CD4-positive, alpha-beta T cell (primary cell): ENCODE measurements at places on chromosomes 13 and 19.

- DNase-seq: no peak
These were observed at the start of gene SERTM1 for GRCh38 chr13:36673838-36674326. TSS of gene SERTM1 (plus strand) at chr13:36674020. CDS start at chr13:36695079, 21,059 bp downstream.

DNA sequence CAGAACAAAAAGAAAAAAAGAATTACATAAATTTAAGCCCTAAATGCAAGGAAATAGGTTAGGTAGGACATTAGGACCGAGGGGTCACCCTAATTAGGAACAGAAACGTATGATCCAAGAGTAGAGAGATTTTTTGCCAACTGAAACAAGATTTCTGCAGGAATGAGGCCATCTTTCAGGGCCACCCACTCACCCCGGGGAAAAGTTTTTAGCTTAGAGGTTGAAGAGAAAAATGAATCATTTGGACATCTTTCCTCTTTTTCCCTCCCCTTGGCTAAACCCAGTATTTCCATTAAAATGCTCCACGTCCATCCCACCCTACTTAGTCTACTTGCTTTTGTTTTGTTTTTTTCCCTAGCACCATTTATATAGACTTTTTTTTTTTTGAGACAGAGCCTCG is 10.6 kb upstream of the PNMA8A start:
- DNase-seq: no peak

GRCh38 chr19:29967623-29968022 is 25.6 kb downstream of the URI1 start:
- DNase-seq: no peak

- DNase-seq: no peak
These were observed 272.6 kb downstream of the EFNB2 start for GRCh38 chr13:106262886-106263285.

GRCh38 chr19:12838182-12838885 is at the start of gene MAST1:
TSS of gene MAST1 (plus strand) at chr19:12838515. CDS start at chr19:12838573, 58 bp downstream.
- peak; percentile 55 for DNase-seq

DNA sequence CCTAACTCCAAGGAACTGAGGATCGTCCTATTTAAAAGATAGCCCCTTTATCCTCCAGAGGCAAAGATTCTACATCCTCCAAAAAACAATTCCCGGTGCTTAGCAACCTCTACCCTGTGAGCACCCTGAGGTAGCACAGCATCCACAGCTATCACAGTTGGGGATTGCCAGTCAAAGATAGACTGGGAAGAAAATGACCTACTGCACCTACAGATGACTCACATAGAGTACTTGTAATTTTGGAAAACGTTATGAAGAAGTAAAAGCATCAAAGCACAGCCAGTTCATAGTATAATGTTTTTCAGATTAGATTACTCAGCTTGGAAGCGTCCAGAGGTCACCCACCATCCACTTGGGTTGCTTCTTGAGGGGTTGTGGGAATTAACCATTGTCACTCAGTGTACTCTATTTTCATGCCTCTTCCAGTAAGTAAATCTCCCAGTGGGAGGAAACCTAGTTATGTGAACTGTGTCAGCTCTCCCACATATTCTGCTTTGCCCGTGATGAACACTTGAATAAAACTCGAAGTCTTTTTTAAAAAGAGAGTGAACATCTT is 8.9 kb upstream of the FAM124A start:
- no peak for DNase-seq

DNA sequence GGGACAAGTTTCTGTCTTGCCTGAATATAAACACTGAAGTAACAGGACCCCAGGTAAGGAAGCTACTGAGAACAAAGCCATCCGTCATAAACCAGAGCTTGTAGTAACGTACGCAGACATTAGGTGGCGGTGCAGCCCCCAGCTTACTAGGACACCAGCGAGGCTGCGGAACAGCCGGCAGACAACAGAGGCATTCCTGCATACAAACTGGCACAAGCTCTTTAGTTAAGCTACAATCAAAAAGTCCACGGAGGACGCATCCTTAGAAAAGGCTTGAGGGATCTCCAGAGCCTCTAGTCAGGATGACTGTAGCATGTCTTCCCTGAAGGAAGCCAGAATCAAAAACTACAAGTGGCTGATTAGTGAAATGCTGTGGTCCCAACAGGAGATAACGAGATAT is 26.2 kb downstream of the ZNF160 start:
- no peak for DNase-seq

DNA sequence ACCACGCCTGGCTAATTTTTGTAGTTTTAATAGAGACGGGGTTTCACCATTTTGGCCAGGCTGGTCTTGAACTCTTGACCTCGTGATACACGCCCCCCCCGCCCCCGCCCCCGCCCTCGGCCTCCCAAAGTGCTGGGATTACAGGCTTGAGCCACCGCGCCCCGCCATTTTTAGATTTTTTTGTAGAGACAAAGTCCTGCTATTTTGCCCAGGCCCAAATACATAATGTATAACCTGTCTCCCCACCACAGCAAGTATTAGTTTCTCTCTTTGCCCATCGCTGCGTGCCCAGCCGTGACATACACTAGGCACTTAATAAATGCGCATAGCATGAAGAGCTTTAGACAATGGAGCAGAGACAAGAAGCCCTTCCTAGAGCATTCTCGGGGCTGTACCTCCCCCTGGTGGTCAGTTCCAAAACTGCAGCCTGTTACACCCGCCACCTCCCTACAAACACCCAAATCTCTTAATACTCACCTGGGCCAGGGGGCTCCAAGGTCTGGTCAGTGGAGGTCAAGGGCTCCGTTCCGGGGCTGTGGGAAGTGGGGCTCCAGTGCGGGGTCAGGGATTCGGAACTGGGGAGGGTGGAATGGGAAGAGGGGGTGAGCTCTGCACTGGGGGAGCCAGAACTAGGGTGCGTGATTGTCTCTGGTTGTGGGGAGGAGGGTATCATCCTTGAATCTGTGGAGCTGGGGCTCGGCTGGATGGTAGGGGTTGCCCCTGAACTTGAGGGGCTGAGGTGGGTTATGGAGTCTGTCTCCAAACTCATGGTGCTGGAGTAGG is 22.5 kb downstream of the IQCN start:
- DNase-seq: peak; percentile 81

GRCh38 chr19:14305706-14306105 is 75.5 kb upstream of the ADGRE5 start:
- no peak for DNase-seq

GRCh38 chr13:32883474-32883873 is 132.7 kb upstream of the KL start:
- no peak for DNase-seq

- no peak for DNase-seq
These were observed 882.6 kb upstream of the SLITRK5 start for GRCh38 chr13:86788616-86789015.

DNA sequence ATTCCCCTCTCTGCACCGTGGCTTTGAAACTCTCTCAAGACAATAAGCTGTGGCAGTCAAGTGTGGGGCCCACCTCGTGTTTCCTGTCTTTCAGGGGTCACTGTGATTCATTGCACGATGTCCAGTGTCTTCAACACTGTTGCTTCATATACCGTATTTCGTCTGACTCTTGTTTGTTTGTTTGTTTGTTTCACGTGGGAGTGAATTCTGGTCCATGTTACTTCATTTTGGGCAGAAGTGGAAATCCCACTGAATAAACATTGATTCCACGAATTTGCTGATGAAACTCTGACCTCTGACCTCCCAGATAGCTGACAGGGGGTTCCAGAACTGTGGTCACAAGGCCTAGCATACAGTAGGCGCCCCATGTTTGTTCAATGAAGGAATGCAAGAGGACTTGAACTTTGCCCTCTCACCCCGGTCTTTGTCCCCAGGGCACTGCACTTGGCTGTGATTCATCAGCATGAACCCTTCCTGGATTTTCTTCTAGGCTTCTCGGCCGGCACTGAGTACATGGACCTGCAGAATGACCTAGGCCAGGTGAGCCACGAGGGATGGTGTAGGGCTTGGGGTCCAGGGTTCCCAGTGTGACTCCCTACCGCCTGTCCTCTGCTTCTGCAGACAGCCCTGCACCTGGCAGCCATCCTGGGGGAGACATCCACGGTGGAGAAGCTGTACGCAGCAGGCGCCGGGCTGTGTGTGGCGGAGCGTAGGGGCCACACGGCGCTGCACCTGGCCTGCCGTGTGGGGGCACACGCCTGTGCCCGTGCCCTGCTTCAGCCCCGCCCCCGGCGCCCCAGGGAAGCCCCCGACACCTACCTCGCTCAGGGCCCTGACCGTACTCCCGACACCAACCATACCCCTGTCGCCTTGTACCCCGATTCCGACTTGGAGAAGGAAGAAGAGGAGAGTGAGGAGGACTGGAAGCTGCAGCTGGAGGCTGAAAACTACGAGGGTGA is 5.1 kb downstream of the NFKBIB start:
- no peak for DNase-seq

DNA sequence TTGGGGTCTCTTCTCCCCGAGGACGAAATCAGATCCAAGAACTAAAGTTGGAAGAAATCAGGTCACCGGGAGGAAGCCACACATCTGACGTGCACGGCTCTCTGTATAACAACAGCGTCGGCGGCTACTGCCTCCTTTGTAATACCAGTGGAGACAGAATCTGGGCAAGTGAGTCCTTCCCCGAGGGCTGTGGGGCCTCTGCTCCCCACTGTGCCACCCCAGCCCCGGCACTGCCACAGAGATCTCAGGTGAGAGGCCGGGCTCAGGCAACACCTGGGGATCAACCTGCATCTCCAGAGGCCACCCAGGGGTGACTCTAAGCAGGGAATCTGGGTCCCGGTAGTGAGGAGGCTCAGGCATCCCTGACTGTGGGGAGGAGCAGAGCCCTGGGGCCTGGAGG is 33.7 kb upstream of the C13orf46 start:
- DNase-seq: no peak

DNA sequence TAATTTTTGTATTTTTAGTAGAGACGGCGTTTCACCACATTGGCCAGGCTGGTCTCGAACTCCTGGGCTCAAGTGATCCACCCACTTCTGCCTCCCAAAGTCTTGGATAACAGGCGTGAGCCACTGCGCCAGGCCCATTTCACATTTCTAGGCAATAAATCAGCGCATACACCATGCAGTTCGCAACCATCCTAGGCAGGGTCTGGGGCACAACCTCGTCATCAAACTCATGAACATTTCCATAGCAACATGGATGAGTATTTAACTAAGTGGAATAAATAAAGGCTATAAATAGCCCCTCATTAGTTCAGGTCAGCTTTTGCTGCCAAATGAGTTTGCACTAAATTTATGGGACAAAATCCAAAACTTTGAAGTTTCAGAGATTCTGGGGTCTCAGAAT is 8.2 kb downstream of the MEIS3 start:
- DNase-seq: no peak

GRCh38 chr13:33111414-33112110 is 95.3 kb downstream of the KL start:
- DNase-seq: no peak

GRCh38 chr13:113151745-113152690 is 6.4 kb upstream of the PROZ start:
- no peak for DNase-seq

GRCh38 chr19:15138427-15138826 is 31.2 kb downstream of the SYDE1 start:
- no peak for DNase-seq

GRCh38 chr13:74288361-74288911 is 154.2 kb upstream of the KLF12 start:
- DNase-seq: peak; percentile 12

DNA sequence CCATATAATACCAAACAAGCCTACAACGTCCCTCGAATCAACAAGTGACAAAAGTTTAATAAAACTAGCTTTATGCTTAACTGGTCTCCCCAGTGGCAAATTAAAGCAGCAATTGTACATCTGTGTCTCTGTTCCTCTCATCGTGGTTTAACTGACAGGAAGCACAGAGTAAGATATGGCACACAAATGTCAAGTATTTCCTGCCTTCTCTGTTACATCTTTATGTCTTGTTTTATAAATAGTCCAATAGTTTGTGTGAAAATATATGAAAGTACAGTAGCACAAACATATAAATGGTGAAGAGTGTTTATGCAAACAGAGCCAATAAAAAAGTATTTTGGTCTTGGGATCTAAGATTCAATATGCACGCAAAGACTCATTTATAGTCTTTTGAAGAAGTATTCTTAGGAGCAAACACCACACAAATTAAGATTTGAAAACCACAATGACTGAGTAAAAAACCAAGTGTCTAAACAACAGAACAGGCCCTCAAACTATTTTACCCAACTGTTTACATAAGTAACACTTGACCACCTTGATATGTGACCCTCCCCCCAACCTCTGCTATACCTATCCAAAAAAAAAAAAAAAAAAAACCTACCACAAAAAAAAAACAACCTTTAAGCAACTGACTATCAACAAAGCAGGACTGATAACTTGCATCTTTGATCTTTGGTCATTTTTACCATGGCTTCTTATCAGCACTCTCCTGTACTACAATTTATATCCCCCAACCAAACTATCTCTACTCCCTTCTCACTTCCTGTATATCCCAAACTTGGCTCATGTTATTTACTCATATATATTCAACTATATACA is 14.0 kb downstream of the ELF1 start:
- DNase-seq: no peak

DNA sequence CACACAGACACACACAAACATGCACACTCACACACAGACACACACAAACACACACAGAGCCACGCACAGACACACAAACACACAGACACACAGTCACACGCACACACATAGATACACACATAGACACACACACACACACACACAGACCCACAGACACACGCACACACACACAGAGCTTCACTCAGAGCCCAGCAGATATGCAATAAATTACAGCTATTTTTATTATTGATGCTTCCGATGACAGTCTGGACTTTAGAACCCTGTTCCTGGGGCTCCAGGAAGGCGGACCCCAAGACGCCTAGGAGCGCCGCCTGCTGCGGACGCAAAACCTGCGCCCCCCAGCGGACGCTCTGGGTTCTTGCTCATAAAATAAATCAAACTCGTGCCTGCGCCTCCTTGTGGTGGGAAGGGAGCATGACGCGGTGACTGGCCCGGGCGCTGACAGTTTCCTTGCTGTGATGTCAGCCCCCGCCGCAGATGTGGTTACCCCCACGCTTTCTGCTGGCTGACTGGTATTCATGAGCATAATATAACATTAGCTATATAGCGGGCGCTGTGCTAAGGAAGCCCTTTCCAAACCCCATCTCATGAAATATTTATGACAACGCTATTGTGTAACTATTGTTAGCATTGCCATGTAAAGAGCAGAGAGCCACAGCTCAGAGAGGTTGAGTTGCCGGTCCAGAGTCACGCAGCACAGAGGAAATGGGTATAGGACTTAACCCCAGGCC is 64.4 kb upstream of the TM9SF2 start:
- peak; percentile 91 for DNase-seq

GRCh38 chr13:111213964-111214726 is 99.0 kb downstream of the ARHGEF7 start:
- DNase-seq: no peak

- no peak for DNase-seq
These were observed 350.8 kb downstream of the MYO16 start for GRCh38 chr13:108980237-108980636.

- no peak for DNase-seq
These were observed 94.8 kb downstream of the PCDH9 start for GRCh38 chr13:67135356-67135755.
